ENCODE measurements at places on chromosomes 4 and X. TPM values are rescaled to one million over a fixed set of nuclear protein-coding genes. Genes with fewer than 3 reads are reported as not detected.

EXOC1L gene
- not detected for total RNA-seq

CXCL9 gene
- not detected for total RNA-seq

EXOSC9 gene
- total RNA-seq = 55.1 TPM

CENPVL1 gene
- not detected for total RNA-seq

IBSP gene
- total RNA-seq = not detected

INTU gene
- 1.6 TPM for total RNA-seq

ADGRG4 gene
- 0.10 TPM for total RNA-seq

TEX13D gene
- not detected for total RNA-seq

AKAP4 gene
- total RNA-seq = not detected

Data from mammary microvascular endothelial cell (primary cell).